ENCODE measurements at places on chromosomes 13 and 19. TPM values are rescaled to one million over a fixed set of nuclear protein-coding genes. Genes with fewer than 3 reads are reported as not detected.

Gene WDR87
- not detected for total RNA-seq

Gene USF2
- total RNA-seq = 159 TPM

Gene ZNF536
- not detected for total RNA-seq

Gene C19orf33
- not detected for total RNA-seq

Gene ZNF208
- total RNA-seq = 3.2 TPM

Gene SSC5D
- total RNA-seq = 0.86 TPM

Gene F7
- total RNA-seq = not detected

Gene ANKRD24
- 1.7 TPM for total RNA-seq

Gene SHISA2
- total RNA-seq = 0.94 TPM

Gene CACNG8
- not detected for total RNA-seq

Gene LGALS14
- total RNA-seq = not detected

Gene PRR22
- 3.8 TPM for total RNA-seq

- DNase-seq = no peak
Measured at GRCh38 chr19:37221136-37221535, 3.1 kb downstream of the ZNF383 start.

DNA sequence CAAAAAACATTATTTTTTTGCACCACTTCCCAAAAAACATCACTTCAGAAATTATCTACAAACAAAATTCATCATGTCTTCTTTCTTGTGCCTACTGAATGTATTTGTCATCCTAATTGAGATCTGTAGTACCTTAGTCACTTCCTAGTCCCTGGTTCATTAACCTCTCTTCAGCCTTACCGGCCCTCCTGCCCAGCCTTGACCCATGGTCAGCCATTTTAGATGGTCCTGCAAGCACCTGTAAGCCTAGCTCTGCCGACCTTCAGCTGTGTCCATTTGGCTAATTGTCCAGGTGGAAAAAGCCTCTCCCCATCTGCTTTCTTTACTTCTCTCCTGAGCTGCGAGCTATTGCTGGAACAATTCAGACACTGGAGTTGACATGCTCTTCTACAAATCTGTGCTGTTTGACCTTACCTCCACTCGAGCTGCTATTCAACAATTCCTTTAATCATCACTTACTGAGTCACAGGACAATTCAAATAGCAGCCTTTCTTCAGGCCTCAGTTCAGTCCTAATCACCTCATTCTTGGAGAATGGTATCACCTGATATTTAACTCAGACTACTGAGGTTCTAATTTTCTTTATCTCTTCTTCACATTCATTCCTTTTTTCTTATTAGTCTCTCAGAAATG is 882.5 kb downstream of the PCDH9 start:
- no peak for DNase-seq

DNA sequence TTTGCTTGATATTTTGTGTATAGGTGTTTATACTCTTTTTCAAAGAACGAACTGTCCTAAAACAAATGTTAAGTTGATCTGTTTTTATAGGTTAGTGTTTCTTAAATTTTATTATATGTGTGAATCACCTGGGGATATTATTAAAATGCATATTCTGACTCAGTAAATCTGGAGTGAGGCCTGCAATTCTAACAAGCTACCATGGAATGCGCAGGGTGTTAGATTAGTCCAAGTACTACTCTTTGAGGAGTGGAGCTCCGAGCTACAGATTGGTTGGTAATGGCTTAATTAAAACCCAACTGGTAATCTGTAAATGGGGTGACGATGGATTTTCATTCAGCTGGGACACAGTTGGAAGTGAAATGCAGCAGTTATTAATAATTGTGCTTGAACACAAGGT is 214.1 kb upstream of the UFM1 start:
- DNase-seq = no peak

GRCh38 chr19:5698635-5699422 is 8.7 kb downstream of the RPL36 start:
- no peak for DNase-seq

GRCh38 chr19:51136851-51137551 is 5.1 kb upstream of the SIGLEC7 start:
- DNase-seq = no peak

- DNase-seq = no peak
Measured at GRCh38 chr13:99514801-99515200, 13.5 kb downstream of the TM9SF2 start.

DNA sequence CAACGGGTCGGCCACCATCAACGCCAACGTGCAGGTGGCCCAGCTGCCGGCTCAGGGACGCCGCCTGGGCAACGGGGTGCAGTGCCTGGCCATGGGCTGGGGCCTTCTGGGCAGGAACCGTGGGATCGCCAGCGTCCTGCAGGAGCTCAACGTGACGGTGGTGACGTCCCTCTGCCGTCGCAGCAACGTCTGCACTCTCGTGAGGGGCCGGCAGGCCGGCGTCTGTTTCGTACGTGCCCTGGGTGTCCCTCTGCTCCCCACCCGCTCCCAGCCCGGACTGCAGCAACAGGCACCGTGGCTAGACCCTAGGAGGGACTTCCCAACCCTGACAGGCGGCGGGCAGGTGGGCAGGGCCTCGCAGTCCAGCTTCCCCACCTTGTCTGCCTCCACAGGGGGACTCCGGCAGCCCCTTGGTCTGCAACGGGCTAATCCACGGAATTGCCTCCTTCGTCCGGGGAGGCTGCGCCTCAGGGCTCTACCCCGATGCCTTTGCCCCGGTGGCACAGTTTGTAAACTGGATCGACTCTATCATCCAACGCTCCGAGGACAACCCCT is 3.5 kb downstream of the ELANE start:
- no peak for DNase-seq

DNA sequence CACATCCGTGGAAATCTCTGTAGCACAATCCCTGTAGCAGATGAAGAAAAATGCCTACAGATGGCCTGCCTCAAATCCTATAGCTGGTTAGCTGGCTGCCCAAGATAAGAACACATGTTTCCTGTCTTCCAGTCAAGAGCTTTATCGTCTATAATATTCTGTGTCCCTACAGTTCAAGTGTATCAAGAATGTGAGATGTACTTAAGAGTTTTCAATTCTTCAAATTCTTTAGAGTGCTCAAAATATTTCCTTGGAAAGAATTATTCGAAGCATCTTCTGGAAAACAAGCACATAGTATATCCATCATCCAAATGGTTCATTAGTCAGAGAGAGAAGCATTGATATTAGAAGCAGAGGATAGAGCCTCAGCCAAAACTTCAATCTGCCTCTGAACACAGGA is 239.8 kb downstream of the COG6 start:
- no peak for DNase-seq

- DNase-seq = no peak
Measured at GRCh38 chr13:37226971-37227370, 121.5 kb upstream of the CSNK1A1L start.

- DNase-seq = peak; percentile 23
Measured at GRCh38 chr13:114009590-114010400, 35.9 kb upstream of the C13orf46 start.

DNA sequence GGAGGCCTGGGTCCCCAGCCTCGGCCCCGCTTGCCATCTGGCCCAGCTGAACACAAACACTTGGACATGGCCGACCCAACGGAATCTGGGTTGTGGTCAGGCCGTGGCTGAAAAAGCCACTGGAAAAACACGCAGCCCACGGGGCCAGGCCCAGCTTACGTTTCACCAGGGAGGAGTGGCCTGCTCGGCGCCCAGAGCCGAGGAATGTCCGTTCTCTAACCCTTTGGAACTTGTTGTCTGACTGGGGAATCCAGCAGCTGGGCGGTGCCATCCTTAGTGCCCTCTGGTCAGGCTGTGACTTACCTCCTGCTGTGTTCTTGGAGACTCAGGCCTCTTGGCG is 13.8 kb downstream of the CILP2 start:
- no peak for DNase-seq

DNA sequence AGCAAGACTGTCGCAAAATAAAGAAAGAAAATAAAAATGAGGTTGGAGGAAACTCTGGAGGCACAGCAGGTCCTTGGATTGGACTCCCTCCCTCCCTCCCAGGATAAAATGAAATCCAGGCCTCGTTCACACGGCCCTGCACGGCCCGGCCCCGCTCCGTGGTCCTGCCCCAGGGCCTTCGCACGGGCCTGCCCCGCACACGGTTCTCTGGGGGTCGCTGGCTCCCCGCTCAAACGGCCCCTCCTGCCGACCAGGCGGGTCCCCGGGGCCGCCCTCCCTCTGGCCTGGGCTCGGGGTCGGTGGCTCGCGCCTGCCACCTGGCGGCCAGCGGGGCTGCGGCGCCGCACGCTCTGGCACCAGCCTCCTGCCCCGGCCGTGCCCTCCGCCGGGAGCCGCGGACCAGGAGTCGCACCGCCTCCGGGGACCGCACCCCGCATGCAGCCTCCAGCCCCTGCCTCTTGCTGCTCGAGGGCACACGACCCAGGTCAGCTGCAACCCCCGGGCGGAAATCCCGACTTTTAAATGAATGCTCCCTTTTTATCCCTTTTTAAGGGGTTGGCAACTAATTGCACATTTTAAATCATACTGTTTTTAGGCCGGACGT is 1.5 kb upstream of the WDR18 start:
- peak; percentile 93 for DNase-seq

DNA sequence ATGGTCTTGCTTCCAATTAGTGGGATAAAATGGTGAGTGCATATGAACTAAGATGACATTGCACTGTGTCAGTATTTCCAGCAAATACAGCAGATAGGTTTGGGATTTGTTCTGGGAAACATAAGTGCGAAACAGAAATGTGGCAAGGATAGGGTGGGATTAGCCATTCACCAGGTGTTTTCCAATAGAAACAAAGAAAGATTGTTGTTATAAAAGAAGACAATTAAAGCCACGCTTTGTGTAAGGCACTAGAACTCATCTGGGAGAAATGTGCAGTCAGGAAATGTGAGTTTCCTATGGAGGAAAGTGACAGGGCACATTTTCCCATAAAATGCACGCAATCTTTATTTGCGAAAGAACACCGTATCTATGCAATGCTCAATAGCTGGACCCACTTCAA is 1547.8 kb downstream of the EFNB2 start:
- no peak for DNase-seq

DNA sequence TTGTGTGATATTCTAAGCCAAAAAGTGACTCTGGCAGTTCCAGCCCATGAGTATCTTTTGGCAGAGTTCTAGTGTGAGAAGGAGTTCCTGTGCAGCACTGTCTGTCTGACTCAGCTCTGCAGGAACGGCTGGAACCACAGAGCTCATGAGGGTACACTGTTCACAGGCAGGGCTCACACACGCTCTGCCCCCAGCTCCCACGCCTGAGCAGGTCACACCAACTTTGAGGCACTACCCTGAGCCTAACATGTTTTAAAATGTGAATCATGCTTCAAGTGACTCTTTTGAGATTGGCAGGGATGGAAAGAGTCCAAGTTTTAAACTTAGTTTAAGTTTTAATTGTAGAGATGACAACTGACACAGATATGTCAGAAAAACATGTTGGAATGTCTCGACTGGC is 1203.3 kb downstream of the UQCRFS1 start:
- DNase-seq = no peak

DNA sequence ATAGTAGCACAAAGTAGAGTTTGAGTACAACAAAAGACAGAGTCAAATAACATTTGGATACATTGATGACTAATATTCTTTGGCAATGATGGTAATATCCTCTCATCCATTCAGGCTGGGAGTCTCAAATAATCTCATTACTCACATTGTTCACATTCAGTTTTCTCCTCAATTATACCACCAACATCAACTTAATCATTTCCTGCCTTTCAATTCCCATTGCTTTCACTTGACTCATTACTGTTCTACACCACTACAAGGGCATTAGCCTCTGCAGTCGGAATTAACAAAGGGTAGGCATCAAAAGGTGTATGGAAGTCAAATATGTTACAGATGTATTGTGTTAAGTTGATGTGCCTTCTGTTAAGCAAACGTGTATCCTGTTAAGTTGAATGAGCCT is 518.4 kb upstream of the SLITRK1 start:
- no peak for DNase-seq

GRCh38 chr13:51590971-51591627 is 6.8 kb downstream of the WDFY2 start:
- DNase-seq = no peak

DNA sequence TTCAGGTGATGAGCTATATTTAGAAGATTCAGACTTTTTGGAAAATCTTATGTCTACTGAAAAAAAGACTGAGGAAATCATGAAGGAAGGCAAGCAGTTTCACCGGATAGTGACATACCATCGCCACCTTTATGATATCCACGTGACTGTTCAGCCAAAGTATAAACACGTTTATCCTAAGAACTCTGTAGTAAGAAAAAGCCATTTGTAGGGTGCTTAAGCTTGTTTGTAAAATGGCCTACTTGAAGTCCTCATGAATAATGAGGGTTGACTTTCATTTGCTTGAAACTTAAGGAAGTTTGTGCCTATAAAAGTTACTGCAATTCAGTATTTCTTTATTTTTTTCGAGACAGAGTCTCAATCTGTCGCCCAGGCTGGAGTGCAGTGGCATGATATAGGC is 7.8 kb upstream of the TDRD12 start:
- no peak for DNase-seq

- no peak for DNase-seq
Measured at GRCh38 chr19:33407140-33407551, 33.6 kb downstream of the CEBPG start.

- no peak for DNase-seq
Measured at GRCh38 chr13:113573065-113573464, 11.5 kb upstream of the TFDP1 start.

DNA sequence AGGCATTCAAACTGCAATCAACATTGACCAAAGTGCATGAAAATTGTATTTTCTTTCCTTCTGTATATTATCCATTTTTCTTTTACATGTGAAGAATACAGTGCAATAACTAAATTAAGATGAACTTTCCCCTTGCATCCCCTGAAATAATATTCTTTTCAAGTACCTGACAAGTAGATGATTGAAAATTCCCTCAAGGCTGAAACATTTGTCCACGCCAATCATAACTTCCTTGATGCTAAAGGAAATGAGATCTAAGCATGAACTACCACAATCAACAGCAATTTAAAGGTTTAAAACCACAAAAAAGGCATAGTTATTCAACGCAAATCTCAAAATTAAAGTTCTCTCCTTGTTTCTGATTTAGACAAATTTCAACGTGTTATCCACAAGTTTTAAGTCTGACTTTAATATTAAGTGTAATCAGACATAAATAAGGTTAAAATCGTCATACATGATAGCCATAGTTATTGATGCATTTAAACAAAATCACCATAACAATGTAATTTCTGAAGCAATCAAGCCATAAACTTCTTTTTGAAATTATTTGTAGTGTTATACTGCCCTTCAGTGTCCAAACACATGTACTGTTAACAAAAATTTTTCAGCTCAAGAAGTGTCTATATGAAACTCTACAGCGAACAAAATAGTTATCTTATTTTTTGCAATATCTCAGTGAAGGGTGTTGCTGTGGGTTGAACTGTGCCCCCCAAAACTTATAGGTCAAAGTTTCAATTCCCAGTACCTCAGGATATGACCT is 169.5 kb downstream of the DCLK1 start:
- no peak for DNase-seq

GRCh38 chr13:22091971-22092300 is 421.1 kb downstream of the FGF9 start:
- no peak for DNase-seq

Data from activated naive CD8-positive, alpha-beta T cell treated with anti-CD3 and anti-CD28 coated beads, Interleukin-2, amount 10 ng/mL, durations not matched to agents 7 days and 5 days (primary cell).